ENCODE measurements at places on chromosomes 5 and 9.

DNA sequence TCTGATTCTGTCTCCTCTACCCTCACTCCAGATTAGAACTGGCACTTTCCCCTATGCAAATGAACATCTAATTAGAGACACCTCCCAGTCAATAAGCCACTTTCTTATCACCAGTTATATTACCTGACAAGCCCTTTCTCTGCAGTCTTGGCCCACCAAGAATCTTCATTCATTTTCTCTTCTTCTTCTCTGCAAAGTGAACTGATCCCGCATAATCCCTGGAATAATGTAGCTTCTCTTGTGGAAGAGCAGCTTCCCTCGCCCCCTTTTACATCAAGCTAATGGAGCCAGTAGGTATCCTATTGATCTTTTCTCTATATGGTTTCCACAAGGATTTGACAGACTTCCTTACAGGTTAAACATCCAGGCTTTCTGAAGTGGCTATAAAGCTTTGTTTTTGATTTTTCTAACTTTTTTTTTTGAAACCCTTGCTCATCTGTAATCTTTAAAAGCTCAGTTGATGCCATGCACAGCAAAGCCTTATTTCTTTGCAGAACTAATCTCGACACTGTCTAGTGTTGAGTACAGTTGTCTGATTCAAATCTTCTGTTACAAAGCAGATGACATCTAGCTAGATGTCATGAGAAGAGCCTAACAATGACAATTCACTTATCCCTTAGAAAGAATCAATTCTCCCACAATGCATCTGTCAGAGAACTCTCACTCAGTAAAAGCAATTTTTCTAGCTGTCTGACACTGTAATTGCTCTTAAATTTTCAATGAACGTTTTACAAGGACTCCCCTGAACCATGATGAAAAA is 281.4 kb downstream of the ISL1 start:
- DNase-seq = no peak

GRCh38 chr9:81397481-81398381 is 291.6 kb downstream of the TLE1 start:
- no peak for DNase-seq

- DNase-seq = no peak
Observed at GRCh38 chr9:23663946-23664345, 162.1 kb downstream of the ELAVL2 start.

DNA sequence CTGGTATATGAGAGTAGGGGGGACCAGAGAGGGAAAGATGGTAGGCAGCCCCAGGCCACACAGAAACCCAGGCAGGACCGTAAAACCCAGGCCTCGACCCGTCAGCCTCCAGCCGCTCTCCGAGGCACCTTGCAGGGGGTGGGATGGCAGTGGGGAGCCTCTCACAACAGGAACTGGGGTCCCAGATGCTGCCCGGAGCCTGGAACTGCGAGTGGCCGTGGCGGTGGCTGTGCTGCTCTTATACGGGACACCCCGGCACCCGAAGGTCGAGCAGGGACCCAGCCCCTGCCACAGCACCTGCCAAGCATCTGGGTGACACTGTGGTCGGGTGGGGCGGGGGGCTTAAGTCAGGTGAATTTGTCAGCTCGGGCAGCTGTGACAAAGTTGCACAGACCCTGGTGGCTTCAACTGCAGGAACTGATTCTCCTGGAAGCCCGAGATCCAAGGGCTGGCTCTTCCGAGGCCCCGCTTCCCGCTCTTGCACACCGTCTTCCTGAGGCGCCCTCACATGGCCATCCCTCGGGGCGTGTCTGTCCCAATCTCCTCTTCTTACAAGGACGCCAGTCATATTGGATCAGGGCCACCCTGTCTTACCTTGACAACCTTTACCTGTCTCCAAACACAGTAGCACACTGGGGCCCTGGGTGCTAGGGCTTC is 47.6 kb upstream of the EGFL7 start:
- no peak for DNase-seq
